ENCODE measurements at places on chromosomes 12 and 14. TPM values are rescaled to one million over a fixed set of nuclear protein-coding genes. Genes with fewer than 3 reads are reported as not detected.

Gene KRT75
- not detected for total RNA-seq

Gene TSPAN19
- not detected for total RNA-seq

GRCh38 chr12:109418848-109419480 lies 58.1 kb downstream of the KCTD10 start:
- no peak for DNase-seq

Gene MAP3K9
- 9.2 TPM for total RNA-seq

Gene KLRK1
- not detected for total RNA-seq

Gene SLC17A8
- 0.40 TPM for total RNA-seq

Gene SERPINA4
- total RNA-seq = 22.7 TPM

DNA sequence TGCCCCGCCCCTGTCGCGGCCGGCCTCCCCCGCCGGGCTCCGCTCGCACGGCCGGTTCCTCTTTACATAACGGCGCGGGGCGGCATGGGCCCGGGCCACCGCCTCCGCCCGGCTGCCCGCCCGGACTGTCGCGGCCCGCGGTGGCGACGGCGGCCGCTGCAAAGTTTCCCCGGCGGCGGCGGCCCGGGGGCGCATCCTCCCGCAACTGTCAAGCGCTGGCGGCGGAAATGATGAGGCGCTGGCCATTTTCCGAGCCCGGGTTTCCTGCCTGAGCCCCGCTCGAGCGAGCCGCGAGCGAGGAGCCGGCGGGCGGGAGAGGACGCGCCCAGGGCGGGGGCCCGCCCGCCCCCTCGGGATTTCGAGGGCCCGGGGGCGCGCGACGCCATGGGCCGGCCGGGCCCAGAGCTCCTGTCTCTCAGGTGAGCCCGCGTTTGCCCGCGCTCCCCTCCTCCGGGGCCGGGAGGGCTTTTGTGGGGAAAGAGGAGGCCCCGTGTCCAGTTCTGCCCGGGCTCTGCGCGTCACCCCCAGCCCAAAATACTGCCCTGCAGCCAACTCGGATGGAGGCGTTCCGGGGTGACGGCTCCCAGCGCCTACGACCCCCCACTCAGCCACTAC lies at the start of gene SH2B3:
TSS of gene SH2B3 (plus strand) at position 65 of the 615 bp plus-strand sequence. CDS start 12,223 bp downstream, outside the sequence.
- no peak for DNase-seq

DNA sequence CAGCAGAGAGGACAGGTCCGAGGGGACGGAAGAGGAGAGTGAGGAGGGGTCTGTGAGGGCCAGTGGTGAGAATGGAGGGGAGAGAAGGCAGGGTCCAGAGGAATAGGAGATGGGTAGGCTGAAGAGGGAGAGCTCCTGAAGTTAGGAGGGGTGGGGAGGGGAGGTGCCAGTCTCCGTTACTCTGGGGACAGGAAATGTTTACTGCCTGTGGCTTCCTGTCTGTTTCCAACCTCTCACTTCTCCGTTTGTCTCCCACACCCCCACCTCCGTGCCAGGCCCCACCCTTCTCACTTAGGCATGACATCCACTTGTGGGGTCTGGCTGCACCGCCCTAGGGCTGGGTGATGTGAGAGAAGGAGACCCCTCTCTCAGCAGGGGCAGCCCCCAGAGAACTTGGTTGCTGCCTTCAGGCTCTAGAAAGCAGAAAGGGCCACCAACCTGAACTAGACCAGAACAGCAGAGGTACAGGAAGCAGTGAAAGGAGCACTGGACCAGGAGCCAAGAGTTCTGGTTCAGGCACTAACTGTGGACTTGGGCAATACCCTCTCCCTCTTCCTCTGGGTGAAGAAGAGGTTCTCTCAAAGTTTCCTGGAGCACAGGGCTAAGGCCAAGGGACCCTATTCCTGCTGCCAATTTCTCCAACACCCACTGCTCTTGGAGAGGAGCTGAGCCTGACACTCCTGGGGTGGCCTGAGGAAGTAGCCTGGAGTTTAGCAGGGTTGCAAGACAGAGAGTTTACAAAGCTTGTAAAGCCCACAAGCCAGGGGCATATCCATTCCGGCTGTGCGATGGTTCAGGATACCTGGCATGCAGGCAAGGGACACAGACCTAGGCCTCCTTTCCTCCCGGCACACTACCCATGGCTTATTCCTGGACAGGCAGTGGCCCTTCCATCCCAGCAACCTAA lies 5.5 kb downstream of the ITGA5 start:
- no peak for DNase-seq

GRCh38 chr12:62844915-62845314 lies 90.0 kb downstream of the PPM1H start:
- DNase-seq = no peak

GRCh38 chr12:91382081-91382543 lies 199.5 kb upstream of the DCN start:
- peak; percentile 90 for DNase-seq

DNA sequence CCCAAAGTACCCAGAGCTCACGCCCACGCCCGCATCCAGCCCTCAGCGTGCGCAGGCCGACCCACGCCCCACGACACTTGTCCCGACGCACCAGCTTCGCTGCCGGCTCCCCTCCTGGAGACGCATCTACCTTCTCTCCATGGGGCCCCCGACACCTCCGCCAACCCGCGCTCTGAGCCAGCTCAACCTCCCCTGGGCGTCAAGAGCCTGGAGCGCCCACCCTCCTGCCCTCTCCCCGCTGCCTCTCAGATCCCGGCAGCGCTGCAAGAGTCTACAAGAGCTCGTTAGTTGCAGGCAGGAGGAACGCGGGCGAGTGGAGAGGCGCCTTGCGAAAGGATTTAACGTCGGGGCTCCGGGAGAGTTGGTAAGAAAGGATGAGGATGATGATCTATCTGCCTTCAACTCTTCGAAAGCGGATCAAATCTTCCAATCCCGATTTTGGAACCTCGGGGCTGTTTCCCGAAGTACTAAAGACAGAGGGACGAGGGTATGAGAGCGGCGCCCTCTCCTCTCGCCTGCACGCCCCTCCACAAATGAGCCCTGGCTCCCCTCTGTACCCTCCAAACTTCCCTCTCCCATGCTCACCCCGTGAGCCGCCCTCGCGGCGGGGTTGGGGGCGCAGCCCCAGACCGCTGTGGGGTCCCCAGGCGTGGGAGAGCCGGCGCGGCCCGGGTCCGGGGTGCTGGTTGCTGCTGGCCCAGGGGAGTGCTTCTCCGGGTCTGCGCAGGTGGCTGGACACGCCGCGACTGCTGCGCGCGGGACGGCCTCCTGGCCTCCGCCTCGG lies 979 bp downstream of the LTBP2 start:
- DNase-seq = no peak

DNA sequence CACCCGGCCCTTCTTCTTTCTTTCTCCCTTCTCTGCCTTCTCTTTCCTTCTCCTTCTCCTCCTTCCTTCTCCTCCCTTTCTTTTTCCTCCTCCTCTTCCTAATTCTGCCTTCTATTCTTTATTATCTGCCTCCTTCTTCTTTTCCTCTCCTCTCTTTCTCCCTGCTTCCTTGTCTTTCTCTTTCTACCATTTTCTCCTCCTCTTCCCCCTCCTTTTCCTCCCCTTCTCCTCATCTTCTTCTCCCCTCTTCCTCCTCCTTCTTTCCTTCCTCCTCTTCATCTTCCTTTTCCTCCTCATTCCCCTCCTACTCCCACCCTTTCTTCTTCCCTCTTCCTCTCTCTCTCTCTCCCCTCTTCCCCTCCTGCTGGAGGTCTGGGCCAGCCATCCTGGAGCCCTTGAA lies 294.9 kb upstream of the CRY1 start:
- DNase-seq = no peak

Gene RTN1
- 1.6 TPM for total RNA-seq

Gene CAPZA3
- total RNA-seq = not detected

DNA sequence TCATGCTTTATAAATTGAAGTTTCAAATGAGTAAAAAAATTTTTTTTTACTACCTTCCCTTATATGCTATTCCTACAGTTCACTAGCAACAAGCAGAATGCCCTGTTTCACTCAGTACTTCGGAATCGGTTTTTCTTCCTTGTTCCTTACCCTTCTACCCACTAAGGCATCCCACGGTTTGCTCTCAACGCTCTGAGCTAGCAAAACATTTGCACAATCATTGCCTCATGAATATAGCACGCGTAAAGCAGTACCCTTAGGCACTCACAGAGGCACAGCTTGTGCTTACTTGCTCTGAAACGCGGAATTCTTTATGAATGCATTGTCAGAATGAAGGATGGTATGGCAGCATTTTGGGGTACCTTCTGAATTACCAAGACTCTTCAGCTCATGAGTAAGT lies 45.0 kb downstream of the PPP1R13B start:
- DNase-seq = no peak

- peak; percentile 53 for DNase-seq
These were observed 19.9 kb downstream of the TMEM233 start for GRCh38 chr12:119613319-119613936.

DNA sequence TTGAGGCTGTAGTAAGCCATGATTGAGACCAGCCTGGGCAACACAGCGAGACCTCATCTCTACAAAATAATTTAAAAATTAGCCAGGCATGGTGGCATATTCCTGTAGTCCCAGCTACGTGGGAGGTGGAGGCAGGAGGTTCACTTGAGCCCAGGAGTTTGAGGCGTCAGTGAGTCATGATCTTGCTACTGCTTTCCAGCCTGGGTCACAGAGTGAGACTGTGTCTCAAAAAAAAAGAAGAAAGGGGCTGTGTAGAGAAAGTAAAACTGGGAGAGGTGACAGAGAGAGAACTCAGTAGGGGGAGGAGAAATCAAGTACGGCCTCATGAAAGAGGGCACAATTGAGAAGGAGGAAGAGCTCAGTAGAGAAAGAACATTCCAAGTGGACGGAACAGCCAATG lies 12.4 kb downstream of the TECPR2 start:
- DNase-seq = no peak

Measured in hepatocyte (in vitro differentiated cells).